ENCODE measurements at places on chromosomes 11 and 22.
A peak's percentile ranks its signal among the peaks of the same experiment; 100 is the strongest.

DNA sequence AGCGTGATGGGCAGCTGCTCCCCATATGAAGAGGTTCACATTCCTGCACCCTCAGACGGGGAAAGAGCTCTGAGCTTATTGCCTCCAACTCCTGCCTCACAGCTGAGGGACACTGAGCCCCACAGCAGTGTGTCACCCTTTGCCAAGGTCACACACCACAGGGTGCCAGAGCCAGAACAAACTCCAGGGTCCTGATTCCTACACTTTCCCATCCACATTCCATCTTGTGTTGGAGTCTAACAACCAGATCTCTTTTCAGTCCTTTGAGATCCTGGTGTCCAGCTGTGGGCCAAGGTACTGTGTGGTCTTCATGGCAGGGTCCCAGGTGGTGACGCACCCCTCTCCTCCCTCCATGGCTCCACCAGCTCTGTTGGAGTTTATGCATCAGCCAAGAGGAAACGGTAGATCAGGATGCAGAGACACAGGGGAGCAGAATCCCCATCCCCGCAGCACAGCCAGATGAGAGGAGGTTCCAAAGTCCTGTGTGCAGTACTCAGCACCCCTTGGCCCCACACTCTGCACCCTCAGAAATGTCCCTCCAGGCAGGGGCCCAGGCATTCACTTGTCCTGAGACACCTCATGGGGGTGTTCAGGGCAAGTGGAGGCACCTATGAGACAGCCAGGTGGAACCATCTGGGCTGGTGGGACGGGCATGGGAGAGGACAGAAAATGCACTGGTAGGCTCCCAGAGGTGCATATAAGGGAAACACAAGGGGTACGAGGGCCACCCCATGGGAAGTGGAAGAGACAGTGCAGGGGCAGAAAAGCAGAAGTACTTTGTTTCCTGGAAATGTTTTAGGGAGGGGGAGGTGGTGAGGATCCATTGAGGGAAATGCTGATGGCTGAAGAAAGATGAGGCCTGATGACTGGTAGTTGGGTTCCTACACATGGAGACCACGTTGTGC, 32.6 kb upstream of the GNAZ start:
- no peak for DNase-seq

- no peak for DNase-seq
Measured at GRCh38 chr11:65791719-65792213, 4.9 kb downstream of the OVOL1 start.

DNA sequence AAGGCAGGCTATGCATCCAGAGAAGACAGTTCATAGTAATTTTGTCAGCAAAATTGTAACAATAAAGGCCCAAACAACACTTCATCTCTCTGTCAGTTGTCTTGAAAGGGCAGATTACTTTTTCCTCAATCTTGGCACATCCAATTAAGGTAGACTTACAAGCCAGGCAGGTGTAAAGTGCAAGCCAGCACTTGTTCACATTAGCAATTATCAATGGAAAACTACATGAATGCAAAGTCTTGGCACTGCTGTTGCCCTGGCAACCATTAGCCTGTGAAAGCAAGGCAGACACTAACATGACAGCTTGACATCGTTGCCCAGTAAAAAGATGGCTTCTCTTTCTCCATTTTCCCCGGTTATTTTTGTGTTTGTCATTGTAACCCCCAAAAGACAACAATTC, 677.2 kb upstream of the TENM4 start:
- DNase-seq, result no peak

- DNase-seq, result no peak
Measured at GRCh38 chr22:29216873-29217666, 11.4 kb downstream of the EMID1 start.

- DNase-seq, result no peak
Measured at GRCh38 chr11:132126973-132127899, 756.8 kb downstream of the NTM start.

- DNase-seq, result no peak
Measured at GRCh38 chr11:86414032-86414431, 39.3 kb downstream of the CCDC81 start.

DNA sequence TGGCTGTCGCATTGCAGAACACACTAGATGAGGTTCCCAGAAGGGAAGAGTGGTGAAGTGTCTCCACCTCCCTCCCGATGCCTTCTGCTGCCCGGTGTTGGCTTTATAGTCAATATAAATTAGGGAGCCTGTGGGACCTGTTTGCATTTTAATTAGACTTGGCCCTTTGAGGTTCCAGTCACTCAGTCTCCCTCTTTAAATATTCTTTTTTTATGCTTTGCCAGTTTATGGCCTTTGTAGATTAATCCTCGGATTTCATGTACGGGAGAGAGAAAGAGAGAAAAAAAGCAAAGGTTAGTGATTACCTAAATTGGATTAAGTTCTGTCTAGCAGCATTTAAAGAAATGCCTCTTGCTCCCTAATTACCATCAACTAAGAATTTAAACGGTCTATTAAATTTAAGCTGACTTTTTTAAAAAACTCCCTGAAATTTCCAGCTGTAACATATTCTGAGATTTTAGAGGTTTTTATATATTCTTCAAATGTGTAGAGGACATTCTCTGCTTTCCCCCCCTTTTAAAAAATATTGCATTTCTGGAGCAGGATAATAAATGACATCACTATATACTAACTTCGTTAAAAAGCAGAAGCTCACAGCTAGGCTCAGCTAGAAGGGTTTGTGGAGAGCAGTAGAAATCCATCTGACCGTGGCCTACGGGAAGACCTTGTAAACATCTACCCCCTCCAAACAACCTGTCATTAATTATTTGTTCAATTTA, 84.4 kb downstream of the PRR5L start:
- DNase-seq, result no peak

DNA sequence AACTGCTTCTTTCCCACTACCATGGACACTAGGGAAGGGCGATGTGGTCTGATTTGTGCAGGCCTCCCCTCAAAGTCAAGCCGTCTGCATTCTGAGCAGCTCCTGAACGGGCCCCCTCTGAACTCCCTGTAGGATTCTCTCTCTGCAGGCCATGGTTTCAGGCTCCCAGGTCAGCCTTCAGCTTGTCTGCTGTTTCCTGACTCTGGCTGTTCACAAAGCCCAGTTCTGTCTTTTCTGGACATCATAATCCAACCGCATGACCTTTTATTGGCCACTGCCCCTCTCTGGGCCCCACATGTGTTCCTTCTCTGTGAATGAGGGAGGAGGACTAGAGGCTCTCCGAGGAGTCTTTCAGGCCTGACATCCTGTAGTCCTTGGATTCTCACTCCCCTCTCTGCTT, 161.0 kb downstream of the FEZ1 start:
- DNase-seq, result no peak

GRCh38 chr22:32808038-32808445, 6.5 kb downstream of the TIMP3 start:
- no peak for DNase-seq

DNA sequence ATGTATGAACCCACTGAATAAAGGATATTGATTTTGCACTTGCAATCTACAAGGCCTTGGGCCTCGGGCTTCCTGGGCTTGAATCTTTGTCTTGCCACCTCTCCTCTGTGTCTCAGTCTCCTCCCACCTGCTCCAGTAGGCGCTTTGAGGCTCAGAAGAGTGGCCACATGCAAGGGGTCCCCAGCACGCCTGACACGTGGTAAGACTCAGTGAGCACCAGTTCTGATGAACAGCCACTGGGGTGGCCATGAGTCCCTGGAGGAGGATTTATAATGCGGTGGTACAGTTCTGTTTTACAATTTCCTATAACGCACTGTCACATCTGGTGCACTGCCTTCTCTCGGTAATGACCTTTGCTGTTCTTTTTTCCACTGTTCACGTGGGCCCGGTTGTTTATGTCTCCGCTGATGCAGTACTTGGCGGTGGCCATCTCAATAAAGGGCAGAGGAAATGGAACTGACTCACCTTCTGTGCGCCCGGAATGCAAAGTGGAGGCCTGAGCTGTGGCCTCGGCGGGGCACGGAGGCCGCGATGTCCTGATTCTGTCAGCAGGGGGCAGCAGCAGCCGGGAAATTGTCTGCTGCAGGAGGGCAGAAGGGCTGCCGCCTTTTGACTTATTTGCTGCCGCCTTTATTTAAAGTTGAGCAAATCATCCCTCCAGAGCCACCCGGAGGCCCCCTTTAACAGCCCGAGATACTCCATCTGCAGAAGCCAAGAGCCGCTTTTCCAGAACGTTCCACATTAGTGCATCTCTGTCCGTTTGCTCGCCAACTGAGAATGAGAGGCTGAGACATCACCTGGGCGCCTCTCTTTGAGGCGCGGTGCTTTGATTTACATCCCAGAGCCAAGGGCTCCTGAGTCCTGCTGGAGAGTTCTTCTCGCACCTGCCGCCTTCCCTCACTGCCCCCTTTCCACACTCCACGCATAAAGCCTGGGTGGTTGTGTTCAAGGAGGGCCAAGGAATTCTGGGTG, 6.0 kb upstream of the IFT27 start:
- DNase-seq, result peak; percentile 47

DNA sequence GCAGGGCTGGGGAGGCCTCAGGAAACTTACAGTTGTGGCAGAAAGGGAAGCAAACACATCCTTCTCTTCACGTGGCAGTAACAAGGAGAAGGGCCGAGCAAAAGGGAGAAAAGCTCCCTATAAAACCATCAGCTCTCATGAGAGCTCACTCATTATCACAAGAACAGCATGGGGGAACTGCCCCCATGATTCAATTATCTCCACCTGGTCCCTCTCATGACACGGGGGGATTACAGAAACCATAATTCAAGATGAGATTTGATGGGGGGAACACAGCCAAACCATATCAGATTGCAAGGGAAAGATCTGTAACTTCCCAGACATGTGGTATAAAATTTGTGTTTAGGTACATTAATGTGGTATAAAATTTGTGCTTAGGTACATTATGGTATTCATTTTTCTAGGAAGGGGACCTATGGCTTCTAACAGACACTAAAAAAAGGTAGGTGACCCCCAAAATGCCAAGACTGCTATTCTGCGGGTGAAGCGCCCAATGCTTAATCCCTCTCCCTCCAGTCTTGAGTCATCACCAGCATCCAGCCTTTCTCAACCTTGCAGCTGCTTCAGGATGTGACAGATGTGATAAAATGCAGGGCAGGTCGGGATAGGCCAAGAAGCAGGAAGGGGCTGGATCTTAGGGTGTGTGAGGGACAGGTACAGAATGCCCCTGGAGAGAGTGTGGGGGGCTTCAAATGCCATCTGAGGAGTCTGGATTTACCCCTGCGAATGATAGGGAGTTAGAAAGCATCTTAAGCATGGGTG, 57.7 kb upstream of the AMPD3 start:
- peak; percentile 74 for DNase-seq

GRCh38 chr22:45969414-45969799, 7.6 kb downstream of the WNT7B start:
- no peak for DNase-seq

- DNase-seq, result peak; percentile 69
Measured at GRCh38 chr11:22193348-22194051, 615 bp downstream of the ANO5 start.

- DNase-seq, result no peak
Measured at GRCh38 chr11:37322333-37323194, 724.5 kb upstream of the RAG2 start.

DNA sequence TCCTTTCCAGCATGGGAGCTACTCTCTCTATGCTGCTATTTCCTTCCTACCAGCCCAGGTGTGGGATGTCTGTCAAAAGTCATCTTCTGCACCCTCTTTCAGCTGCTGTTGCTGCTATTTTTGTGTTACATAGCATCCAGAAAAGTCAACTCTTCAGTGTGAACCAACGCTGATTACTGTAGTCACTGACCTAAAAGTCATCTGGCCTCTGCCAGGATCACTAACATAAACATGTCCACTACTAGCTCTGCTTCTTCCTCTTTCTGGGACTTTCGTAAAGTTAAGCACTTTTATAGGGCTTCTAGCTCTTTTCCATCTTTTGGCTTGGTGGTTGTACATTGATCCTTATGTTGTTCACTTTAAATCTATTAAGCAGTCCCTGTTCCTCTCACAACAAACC, 90.2 kb upstream of the CARD18 start:
- DNase-seq, result no peak

DNA sequence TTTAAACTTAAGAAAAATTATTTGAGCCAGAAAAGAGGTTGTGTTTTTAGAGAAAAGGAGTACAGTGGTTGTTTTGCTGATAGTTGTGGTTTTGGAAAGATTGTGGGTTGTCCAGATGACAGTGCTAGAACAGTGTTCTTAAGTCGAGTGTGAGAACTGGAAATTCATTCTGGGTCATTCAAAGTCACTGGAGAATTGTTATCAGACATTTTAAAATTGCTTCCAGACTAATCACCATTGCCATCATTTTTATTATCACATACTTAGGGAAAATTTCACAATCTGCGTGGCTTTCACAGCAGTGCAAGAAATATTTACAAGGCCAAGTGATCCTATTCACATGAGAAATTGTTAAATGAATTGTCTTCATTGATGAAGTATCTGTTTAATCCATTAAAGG, 242.2 kb upstream of the DDI1 start:
- no peak for DNase-seq

- DNase-seq, result no peak
Measured at GRCh38 chr11:95148938-95149337, 59.3 kb downstream of the ENDOD1 start.

- DNase-seq, result no peak
Measured at GRCh38 chr11:126317756-126318573, 14.1 kb downstream of the DCPS start.

- DNase-seq, result no peak
Measured at GRCh38 chr11:82823647-82824619, 76.3 kb downstream of the PRCP start.

- no peak for DNase-seq
Measured at GRCh38 chr11:44638032-44638431, 72.6 kb downstream of the CD82 start.

- no peak for DNase-seq
Measured at GRCh38 chr11:61637277-61637676, 42.9 kb upstream of the DAGLA start.
